Type B pancreatic cell (in vitro differentiated cells): ENCODE measurements at places on chromosomes 3 and 15. TPM values are rescaled to one million over a fixed set of nuclear protein-coding genes. Genes with fewer than 3 reads are reported as not detected.
A peak's percentile ranks its signal among the peaks of the same experiment; 100 is the strongest.

- H3K36me3 ChIP-seq, result no peaks in the 10 kb centered on the region
- no peak overlapping the region for H3K27ac ChIP-seq
- H3K4me1 ChIP-seq, result peaks cover 2% of the 10 kb centered on the region
- DNase-seq, result no peak
- H3K27me3 ChIP-seq, result no peaks in the 10 kb centered on the region
These were observed 34.9 kb upstream of the SLC9A9 start for GRCh38 chr3:143883151-143883550.

- no peak overlapping the region for H3K4me3 ChIP-seq
- H3K4me1 ChIP-seq, result peaks cover 28% of the 10 kb centered on the region
- H3K36me3 ChIP-seq, result no peaks in the 10 kb centered on the region
These were observed 207.9 kb upstream of the SLC2A2 start for GRCh38 chr3:171234298-171235010.

DNA sequence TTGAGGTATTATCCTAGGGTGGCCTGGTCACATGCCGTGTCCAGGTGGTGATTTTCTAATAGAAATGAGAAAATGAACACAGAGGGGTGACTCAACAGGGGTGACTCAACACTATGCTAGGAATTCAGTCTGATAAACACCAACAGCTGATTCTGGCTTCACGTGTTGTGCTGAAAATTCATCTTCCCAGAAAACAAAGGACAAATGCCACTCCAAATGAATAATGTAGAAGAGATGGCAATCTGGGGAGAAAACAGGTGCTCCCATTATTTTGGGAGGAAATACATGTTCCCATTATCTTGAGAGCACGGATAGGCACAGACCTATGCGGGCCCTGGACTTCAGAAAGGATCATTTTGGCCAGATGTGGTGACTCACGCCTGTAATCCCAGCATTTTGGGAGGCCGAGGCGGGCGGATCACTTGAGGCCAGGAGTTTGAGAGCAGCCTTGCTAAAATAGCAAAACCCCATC, 101.2 kb upstream of the MEX3B start:
- peak overlapping the region; percentile 7 for H3K27ac ChIP-seq
- H3K36me3 ChIP-seq, result peaks cover 36% of the 10 kb centered on the region
- no peak overlapping the region for H3K4me3 ChIP-seq
- H3K4me1 ChIP-seq, result no peaks in the 10 kb centered on the region

DNA sequence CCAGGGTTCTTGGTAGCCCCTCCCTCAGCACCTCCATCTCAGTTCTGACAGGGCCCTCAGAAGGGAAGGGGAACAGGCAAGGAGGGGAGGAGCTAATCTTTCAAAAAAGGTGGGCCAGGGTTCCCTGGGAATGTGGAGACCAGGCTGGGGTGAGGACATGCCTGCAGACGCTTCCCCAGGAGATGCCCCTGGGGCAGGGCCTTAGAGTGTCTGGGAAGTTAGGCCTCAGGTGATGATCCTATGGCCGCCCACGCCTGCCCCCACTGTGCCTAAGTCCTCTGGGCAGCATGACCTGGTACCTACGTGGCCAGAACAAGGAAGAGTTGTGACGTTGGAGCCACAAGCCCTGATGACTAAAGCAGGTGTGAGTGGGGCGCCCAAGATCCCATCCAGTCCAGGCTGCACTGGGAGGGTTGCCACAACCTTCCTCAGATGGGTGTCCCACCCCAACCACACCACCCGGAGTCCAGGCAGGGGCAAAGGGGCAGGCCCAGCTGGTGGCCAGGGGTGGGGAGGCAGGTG, 3.9 kb upstream of the SEMA3B start:
- H3K27me3 ChIP-seq, result no peaks in the 10 kb centered on the region
- peak overlapping the region; percentile 92 for H3K27ac ChIP-seq
- DNase-seq, result no peak
- H3K36me3 ChIP-seq, result no peaks in the 10 kb centered on the region
- H3K4me3 ChIP-seq, result peak overlapping the region; percentile 60

SI gene
- 4.7 and 8.4 TPM in 2 replicates for total RNA-seq
